ENCODE measurements at places on chromosomes 1 and 21.

GRCh38 chr21:44086636-44087425 lies 20.4 kb upstream of the PWP2 start:
- DNase-seq = no peak

DNA sequence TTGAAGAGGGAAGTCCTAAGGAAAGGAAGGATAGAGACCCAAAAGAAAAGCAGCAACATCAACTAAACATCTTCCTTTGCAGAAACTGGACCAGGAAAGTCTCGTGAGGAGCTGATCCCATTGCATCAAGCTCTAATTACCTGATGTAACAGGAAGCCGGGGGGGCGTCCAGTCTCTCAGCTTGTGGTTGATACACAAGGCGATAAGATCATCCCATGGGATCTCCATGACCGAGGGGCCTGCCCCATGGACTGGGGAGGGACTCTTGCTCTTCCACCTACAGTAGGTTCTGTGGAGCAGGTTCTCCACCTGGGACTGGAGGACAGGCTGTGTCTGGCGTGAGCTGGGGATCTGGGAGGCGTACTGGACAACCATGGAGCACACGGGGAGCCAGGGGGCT lies 14.8 kb upstream of the LSS start:
- DNase-seq = no peak

DNA sequence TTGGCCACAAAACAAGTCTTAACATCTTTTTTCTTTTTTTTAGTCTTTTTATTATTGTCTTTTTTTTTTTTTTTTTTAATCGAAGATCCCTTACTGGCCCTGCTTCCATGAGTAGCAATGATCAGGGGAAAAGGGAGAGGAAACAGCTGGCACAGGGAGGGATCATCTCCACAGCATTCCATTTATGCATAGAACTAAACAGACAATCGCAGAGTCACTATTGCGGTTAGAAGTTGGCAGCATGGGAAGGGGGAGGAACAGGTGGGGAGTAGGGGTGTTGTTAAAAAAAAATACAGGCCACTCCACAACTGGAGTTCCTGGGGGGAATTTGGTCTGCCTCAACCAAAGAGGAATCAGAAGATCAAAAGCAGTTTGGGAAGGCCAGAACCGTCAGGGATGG lies 55.4 kb downstream of the C1orf185 start:
- DNase-seq = no peak

GRCh38 chr1:243917863-243918565 lies 68.0 kb upstream of the AKT3 start:
- no peak for DNase-seq

GRCh38 chr1:6353955-6354658 lies 39.5 kb downstream of the ACOT7 start:
- DNase-seq = no peak

GRCh38 chr21:15631342-15631741 lies 98.4 kb upstream of the USP25 start:
- DNase-seq = peak; percentile 59

Measured in fibroblast of upper back skin (primary cell).